ENCODE measurements at places on chromosomes 7 and 10.

DNA sequence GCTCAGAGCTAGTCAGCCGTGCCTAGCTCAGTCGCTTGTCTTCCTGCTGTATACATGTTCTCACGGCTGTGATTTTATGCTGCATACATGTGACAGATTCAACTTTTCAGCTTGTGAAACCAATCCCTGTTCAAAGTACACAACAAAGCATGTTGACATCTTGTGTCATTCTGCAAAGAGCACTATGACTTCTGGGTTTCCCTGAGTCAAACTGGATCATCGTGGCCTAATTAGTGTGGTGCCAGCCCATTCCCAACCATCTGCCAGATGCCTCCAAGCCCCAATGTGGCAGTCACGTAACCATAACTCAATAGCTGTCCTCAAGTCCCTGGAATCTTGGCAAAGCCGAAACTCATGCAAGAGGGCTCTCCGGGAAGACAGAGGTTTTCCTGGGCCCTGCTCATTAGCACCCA lies 144.8 kb downstream of the MYOF start:
- no peak for DNase-seq

DNA sequence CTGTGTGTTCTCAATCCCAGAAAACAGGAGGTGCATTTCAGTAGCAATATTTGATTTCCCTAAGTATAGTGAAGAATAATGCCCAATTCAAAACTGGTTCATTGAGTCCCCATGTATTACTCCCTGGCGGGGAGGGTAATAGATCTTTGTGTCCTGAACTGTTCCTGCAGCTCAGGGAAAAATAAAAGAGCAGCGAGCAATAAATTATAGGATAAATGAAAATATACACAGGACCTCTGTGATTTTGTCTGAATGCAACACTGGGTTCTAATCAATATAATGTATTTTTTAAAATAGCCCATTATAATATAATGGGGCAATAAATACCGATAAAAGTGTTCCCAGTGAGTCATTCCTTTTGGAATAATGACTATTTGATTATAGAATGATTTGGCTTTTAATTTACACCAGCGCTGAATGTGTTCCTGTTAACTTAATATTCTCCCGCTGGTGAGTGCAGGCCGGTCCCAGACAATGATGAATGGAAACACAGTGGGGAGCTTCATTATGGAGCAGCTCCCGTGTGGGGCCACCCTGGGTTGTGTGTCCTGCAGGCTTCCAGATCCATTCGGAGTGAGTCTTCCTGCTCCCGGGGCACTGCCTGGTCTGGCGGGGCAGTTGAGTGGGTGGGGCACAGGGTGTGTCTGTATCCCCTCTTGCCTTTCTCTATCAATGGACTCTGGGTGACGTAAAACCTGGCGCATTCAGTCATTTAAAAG lies 263.1 kb downstream of the ACTR3B start:
- no peak for DNase-seq

DNA sequence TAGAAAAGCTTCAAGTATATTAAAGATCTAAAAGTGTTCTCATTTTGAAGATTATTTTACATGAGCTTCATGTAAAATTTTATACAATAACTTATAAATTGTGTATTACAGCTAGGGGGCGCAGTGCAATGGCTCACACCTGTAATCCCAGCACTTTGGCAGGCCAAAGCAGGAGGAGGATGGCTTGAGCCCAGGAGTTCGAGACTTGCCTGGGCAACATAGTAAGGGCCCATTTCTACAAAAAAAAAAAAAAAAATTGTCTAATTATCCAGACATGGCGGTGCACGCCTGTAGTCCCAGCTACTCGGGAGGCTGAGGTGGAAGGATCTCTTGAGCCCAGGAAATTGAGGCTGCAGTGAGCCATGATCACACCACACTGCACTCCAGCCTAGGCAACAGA lies 16.6 kb downstream of the ACBD5 start:
- peak; percentile 5 for DNase-seq

- DNase-seq: peak; percentile 67
Observed at GRCh38 chr10:28587970-28588290, 55.0 kb downstream of the WAC start.

GRCh38 chr7:2282185-2282751 lies 32.0 kb downstream of the SNX8 start:
- DNase-seq: no peak

DNA sequence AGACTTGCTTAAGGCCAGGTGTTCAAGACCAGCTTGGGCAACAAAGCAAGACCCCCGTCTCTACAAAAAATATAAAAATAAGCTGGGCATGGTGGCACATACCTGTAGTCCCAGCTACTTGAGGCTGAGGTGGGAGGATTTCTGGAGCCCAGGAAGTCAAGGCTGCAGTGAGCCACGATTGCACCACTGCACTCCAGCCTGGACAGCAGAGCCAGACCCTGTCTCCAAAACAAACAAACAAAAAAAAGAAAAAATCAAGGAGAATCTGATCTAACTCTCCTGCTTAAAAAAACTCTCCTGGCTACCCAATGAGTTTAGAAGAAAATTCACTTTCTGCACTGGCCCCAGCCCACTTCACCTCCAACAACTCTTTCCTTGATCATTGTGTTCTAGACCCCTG lies 1.9 kb upstream of the KPNA7 start:
- DNase-seq: no peak

DNA sequence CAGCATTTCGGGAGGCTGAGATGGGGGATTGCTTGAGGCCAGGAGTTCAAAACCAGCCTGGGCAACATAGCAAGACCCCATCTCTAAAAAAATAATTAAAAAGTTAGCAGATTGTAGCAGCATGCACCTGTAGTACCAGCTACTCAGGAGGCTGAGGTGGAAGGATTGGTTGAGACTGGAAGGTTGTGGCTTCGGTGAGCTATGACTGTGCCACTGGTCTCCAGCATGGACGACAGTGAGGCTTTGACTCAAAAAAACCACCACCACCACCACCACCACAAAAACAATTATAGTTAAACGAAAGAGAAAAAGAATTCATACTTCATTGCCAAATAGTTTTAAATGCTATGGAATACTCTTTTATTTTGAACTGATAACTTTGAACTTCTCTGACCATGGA lies 63.4 kb downstream of the VTI1A start:
- DNase-seq: no peak

- DNase-seq: no peak
Observed at GRCh38 chr10:59007307-59008025, 169.0 kb upstream of the PHYHIPL start.

GRCh38 chr10:128027306-128027705 lies 98.9 kb downstream of the MKI67 start:
- no peak for DNase-seq

GRCh38 chr10:119299531-119299930 lies 92.2 kb downstream of the GRK5 start:
- no peak for DNase-seq

DNA sequence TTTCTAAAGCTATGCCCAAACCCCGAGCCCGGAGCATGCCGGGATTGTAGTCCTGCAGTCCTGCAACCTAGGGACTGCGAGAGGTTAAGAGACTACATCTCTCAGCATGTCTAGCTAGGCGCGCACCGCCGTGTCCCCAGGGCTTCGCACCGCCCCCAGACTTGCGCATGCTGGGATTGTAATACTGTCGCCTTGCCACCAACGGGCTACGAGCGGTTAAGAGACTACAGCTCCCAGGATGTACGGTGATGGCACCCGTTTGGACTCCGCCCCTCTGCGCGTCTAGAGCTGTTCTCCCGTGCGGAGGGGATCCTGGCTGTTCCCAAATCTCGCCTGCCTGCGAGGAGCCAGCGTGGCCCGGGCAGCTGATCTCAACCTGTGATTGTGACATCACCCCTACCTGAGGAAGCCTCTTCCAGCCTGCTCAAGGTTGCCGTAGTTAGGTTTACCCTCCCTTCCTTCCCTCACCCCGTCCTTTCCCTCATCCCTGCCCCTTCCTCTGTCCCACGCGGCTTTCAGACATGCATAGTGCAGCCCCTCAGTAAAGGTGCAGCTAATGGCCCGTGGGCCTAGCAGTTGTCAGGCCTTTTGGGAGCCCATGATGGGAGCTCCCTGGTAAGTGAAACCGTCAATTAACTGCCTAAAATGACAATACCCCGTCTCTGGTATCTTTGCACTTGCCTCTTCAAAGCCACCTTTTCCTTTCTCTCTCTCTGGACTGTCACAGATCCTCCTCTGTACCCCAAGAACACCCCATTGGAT lies 6.3 kb upstream of the ZNF736 start:
- no peak for DNase-seq

DNA sequence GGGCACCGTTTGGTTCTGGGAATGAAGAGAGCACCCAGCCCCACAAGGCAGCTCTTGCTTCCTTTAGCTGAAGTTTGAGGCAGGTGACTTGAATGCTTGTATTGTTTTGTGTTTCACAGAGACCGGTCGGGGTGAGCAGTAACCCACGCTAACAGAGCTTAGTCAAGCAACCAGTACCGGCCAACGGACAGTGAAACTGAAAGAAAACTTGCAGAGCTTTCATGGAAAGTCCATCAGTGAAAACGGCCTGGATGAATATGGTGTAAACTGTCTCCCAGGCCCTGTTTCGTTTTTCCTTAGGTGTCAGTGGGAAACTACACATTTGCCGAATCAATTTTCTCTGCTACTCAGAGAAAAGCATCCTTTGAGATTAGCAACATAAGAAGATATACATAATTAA lies 101.1 kb downstream of the LYZL1 start:
- no peak for DNase-seq

GRCh38 chr10:82551506-82551905 lies 676.5 kb downstream of the NRG3 start:
- DNase-seq: no peak

DNA sequence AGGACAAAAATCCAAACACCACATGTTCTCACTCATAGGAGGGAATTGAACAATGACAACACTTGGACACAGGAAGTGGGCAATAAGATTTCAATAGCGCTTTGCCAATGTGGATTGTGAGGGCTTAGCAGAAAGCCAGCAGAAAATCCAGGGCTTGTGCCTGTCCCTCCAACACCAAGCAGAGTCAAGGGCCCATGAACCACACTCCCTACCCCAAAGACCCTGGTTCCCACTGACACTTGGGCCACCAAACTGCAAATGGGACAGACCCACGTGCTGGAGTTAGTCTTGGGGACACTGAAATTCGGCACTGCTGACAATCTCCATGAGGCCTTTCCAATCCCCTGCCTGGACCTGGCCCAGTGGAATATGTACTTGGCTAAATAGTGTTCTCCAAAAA lies 67.0 kb downstream of the GRID1 start:
- DNase-seq: no peak

- DNase-seq: peak; percentile 74
Observed at GRCh38 chr7:5424749-5425506, 1.3 kb upstream of the TNRC18 start.

- no peak for DNase-seq
Observed at GRCh38 chr7:27603813-27604212, 58.9 kb downstream of the HIBADH start.

- no peak for DNase-seq
Observed at GRCh38 chr7:545470-545869, 25.8 kb upstream of the PDGFA start.

- no peak for DNase-seq
Observed at GRCh38 chr7:131786204-131786603, 229.8 kb upstream of the PODXL start.

- DNase-seq: no peak
Observed at GRCh38 chr7:69256634-69257081, 341.6 kb upstream of the AUTS2 start.

DNA sequence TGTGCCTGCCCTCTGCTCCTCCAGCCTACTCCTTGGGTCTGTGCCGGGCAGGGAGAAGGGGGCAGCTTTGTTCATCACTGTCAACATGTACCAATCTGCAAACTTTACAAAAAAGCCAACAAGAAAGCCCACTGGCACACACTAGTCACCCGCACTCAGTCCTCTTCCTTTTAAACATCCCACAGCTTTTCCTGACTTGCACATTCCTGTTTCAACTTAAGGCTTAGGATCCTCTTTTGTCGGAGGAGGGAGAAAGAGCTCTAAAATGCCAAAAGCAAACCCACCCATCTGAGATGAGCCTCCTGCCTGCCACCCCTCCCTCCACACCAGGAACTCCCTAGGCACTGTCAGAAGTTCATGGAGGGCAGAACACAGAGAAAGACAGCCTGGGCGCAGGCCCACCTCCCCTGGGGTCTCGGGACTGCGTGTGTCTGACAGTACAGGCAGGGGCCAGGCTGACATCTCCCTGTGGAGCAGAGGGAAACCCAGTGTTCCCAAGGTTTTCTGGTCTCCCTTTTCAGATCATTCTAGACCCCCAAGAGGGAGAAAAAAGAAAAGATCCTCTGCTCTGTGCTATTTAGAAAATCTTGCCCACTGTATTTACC lies 5.4 kb downstream of the PDIA4 start:
- DNase-seq: no peak

DNA sequence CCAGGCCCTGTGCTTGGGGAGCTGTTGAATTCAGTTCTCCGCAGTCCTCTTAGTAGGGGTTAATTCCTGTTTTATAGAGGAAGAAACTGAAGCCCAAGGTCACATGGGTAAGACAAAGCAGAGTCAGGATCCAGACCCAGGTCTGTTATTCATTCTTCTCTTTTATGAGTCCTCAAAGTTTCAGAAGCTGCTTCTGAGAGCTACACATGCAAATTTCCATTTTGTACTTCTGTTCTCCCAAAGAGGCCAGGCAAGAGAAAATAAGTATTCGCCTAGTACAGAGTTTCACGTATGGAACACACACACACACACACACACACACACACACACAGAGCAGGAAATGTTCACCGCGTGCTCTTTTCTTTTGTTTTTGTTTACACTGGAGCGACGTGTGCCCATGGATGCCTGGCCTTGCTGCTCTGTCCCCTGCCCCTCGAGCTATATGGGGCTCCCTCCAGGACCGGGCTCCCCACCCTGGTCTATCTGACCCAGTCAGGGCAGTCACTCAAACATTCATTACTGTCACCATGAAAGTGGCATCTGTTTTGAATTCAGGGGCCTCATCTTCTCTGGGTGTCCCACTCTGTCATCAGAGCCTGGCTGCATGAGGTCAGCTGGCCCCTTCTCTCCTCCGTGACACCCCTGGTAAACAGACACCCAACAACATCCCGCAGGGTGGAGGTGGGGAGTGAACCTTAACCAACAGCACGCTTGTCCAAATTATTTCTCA lies 84.4 kb downstream of the TNS3 start:
- DNase-seq: no peak

DNA sequence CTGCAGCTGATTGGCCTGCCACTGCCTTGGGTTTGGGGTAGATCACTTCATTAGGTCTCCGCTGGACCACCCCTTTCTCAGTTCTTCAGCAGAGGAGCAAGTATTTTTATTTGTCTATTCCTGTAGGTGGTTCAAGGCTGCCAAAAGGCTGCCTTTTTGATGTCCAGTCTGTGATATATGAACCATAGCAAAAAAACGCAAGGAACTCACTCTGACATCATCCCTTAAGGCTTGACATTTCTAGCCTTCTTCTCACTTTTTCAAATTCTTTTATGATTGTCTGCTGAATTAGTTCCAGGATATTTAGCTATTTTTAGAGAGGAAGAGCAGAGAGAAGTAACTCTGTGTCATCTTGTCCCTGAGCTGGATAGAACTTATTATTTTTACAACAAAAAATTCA lies 269.2 kb downstream of the BAMBI start:
- peak; percentile 61 for DNase-seq

Data from NCI-H226 (cell line).